AML-193 (cell line): ENCODE measurements at places on chromosomes 1 and 21.

DNA sequence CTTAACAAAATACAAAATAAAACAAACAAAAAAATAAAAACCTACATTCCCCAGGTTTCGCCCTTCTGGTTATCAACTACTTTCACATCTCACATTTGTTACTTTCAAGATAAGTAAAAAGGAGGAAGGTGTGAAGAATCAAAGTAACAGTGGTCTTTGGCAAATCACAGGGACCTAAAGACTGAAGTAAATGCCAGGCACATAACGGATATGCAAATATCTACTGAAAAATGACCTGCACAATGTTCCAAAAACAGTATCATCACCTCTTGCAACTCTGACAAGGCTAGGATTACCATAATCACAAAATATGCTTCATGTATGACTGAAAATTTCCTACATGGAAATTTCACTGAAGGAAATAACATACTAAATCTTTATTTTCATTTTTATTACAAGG is 29.3 kb downstream of the COP1 start:
- no peak for DNase-seq

DNA sequence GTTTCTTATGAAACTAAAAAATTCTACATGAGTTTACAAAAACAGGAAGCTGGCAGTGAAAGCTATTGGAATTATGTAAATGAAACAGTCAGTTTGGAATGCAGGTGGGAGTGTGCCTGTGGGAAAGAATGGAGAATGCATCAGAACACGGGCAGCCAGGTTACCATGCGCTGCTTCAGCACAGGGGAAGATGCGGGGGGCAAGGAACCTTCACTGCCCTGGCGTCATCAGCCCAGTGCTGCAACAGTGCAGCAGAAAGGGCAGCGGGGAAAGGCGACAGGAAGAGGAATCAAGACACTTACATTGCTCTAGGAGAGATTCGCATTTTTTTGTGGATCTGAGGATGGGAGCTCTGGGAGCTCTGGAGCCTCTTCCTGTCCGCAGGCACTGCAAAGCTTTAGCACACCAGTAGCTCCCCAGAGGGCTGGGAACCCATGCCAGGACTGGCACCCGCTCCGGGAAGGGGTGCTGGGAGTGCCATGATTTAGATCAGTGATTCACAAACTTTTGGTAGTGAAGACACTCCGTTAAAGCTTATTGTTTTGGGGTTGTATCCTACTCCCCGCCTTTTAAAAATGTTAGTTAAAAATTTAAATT is 64.1 kb upstream of the WDR26 start:
- DNase-seq = peak; percentile 39

- no peak for DNase-seq
Measured at GRCh38 chr1:93140106-93140505, 40.1 kb downstream of the TMED5 start.

GRCh38 chr1:178752891-178753290 is 27.8 kb downstream of the RALGPS2 start:
- no peak for DNase-seq

DNA sequence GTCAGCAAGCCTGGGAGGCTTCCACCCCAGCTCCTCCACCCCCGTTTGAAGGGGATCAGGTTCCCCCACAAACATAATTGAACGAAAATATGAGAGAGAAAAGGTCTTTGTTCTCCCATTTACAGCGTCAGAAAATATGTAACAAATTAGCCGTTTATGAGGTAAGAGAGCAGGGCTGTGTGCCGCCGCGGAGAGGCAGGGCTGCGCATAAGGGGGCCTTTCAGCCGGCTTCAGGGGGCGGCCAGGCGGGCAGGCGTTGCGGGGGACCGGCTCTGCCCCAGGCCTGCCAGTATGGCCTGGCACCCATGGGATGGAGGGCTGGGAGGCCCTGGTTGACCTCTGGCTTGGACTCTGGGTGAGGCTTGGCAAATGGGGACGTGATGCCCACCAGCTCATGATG is 179.3 kb downstream of the TRABD2B start:
- no peak for DNase-seq

GRCh38 chr1:92791487-92792066 is 6.7 kb upstream of the EVI5 start:
- DNase-seq = no peak

GRCh38 chr1:235648407-235648907 is 1.1 kb downstream of the GNG4 start:
- DNase-seq = no peak

GRCh38 chr1:28885977-28886730 is 28.2 kb upstream of the EPB41 start:
- DNase-seq = peak; percentile 10

- no peak for DNase-seq
Measured at GRCh38 chr1:33261344-33261743, 5.1 kb downstream of the ZNF362 start.

GRCh38 chr1:224640587-224640986 is 24.5 kb downstream of the CNIH3 start:
- DNase-seq = no peak

- DNase-seq = no peak
Measured at GRCh38 chr1:23977187-23977853, 2.8 kb downstream of the SRSF10 start.

DNA sequence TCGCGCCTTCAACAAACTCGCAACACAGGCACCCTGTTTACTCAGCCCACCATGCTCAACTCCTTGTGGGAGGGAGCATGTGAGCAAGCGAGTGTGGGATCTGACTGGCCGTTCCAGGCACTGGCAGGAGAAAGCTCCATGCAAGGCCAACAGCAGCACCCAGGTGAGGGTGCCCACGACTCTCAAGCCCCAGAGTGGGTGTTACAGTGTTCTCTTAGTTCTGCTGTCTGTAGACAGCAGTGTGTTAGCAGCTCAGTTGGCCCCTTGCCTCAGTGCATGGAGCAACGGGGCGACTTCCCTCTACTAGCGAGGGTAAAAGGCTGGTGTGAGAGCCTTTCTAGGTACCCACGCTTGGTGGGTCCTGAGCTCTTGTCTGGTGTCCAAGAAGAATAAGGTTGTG is 114.6 kb downstream of the PIGK start:
- no peak for DNase-seq

DNA sequence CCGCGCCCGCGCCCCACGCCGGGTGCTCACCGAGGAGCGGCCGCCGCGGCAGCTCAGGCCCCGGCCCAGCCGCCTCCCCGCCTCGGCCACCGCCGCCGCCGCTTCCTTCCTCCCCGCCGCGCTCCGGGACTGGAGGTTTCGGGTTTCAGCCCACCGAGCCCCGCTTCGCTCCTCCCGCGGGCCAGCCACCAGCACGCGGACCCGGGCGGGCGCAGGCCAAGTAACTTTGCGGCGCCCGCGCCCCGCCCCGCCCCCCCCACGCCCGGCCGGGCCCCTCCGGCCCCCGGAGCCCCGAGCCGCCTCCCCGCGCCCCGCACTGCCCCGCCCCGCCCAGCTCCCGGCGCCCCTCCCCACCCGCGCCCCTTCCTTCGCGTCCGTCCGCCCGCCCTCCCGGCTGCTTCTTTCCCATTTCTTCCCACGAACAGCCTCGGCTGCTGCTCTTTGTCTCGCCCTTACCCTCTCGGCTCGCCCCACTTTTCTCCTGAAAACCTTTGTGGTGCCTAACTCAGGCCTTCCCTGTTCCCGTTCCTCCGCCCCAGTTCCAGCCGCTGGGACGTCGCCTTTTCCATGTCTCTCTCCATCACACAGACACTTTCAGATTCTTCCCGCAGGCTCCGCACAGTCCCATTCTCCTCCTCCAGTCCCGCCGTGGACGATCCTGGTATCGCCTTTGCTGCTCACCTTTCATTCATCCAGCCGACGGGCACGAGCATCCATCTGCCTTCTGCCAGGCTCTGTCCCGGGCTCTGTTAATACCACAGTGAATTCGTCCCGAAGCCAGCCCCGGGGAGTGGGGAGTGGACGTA is at the start of gene GPR161:
Gene GPR161 (minus strand): TSS at position 222 of the 806 bp plus-strand sequence. CDS start 32,080 bp downstream, outside the sequence.
- DNase-seq = no peak

GRCh38 chr1:179867493-179868330 is 9.9 kb downstream of the TOR1AIP2 start:
- DNase-seq = peak; percentile 46

DNA sequence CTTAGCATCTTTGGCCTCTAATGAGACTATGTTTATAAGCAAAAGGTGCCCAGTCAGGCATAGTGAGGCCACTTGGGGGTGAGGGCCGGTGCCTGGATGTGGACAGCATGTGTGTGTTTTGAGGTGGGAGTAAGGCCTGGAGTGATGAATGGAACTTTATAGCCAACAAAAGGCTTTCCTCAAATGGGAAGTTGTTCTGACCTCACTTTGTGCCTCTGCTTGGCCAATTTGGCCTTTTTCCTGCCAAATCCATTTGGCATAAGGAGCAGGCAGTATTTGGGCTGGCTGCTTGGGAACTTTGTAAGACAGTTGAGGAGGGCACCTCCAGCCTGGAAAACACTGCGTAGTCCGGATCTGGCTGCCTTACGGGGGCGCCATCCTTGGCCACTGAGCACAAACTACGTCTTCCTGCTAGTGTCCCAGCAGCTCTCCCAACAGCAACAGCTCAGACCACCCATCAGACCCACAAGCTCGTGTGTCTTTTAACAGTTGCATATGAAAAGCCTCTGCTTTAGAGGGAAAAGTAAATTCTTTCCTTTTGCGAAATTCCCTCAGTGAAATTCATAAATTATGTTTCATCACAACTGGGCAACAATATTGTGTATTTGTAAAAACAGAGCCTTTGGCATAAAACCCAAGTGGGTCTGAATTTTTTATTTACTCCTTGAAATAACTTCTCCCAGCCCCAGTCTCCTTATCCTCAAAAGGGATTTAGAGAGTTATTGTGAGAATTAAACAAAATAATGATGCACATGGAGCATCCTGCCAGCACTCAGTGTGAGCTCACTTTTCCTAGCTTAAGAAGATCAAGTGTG is 322.9 kb downstream of the DISC1 start:
- no peak for DNase-seq

- no peak for DNase-seq
Measured at GRCh38 chr1:22411589-22411988, 40.1 kb upstream of the ZBTB40 start.

GRCh38 chr1:178871551-178872320 is 859 bp upstream of the ANGPTL1 start:
- no peak for DNase-seq

DNA sequence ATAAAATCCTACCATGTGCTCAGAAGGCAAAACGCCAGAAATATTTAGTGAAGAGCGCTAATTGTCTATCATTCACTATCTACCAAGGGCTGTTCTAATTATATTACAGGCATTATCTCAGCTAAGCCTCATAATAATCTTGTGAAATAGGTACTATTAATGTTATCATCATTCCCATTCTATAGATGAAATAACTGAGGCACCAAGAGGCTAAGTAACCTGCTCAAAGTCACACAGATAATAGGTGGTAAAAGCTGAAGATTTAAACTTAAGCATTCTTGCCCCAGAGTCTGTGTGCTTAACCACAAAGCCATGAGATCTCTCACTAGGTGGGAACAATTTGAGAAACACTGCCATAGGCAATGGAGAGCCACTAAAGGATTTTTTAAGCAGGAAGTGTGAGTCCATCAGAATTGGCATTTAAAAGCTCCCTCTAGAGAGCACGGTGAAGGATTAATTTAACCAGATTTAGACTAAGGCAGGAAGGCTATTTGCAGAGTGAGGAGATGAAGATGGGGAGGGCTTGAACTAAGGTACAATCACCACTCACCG is 1.7 kb upstream of the SMAP2 start:
- no peak for DNase-seq

DNA sequence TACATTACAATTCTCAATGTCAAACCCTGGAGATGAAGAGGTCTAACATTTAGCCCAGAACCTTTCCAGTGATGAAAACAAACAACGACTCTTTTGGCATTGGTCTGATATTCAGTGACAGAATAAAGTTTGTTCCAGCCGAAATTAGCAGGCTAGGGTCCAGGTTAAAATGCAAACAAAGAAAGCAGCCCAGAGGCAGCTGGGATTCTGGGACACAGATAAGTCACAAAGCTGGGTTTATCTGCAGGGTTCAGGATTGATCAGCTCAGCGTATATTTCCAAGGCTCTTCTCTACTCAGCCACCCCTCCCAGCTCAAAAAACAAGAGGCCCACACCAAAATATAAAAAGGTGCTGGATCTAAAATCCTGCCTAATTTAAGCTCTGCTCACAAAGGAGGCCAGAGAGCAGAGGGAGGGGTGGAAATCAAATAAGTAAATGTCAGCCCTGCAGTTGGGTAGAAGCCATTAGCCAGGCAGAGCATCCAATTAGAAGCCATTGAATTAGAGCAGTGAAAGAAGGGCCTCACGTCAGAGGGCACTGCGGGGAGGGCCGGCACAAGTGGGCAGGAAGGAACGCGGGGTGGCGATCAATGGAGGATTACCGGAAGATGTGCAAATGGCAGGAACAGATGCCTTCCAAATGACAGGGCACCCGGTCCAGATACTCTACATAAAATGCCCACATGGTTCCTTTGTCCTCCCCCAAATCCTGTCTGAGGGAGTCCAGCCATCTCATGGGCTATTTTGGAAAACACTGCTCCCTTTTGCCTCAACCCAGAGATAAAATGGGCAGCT is 3.2 kb upstream of the KLHDC8A start:
- no peak for DNase-seq

- no peak for DNase-seq
Measured at GRCh38 chr1:224539971-224540370, 76.1 kb upstream of the CNIH3 start.

DNA sequence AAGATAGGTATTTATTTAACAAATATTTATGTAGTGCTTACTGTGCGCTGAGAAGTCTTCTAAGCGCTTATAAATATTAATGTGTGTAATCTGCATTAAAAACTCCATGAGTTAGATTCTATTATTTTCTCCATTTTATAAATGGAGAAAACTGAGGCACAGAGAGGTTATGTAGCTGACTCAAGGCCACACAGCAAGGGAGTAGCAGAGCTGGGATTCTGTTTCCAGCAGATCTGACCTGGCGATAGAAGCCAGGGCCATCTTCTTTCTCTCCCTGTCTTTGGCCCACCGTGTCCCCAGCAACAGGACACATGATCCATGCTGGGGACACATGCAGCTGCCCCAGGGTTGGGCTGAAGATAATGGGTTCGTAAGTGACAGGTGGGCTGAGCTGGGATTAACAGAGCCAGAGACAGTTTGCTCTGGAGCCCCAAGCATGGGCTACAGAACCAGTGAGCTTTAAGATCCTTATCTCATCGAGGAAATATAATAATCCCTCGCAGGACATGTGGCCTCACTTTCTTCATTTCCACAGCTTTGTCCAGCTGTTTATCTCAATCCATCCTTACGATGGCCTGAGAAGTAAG is 30.3 kb downstream of the IGSF21 start:
- no peak for DNase-seq

DNA sequence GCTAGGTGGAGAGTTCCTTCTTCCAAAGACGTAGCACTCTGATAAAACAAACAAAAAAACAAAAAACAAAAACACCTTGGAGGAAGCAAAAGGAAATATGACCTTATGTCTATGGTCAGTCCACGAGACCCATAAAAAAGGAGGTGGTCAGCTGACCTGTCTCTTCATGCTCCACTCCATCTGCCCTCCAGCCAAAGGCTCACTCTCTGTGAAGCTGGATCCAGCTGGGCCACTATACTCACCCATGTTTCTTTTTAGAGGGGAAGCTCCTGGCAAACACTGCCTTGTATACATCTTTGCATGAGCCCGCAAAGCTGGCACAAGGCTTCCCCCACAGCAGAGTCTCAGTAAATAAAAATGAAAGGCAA is 126.1 kb upstream of the CACHD1 start:
- DNase-seq = no peak
